Mucosa of gallbladder (tissue), 1 donor: ENCODE measurements at places on chromosomes 1 and 21. TPM values are rescaled to one million over a fixed set of nuclear protein-coding genes. Genes with fewer than 3 reads are reported as not detected.
A peak's percentile ranks its signal among the peaks of the same experiment; 100 is the strongest.

- no peak for DNase-seq
Measured at GRCh38 chr1:228964178-228965089, 229.2 kb downstream of the RHOU start.

DNA sequence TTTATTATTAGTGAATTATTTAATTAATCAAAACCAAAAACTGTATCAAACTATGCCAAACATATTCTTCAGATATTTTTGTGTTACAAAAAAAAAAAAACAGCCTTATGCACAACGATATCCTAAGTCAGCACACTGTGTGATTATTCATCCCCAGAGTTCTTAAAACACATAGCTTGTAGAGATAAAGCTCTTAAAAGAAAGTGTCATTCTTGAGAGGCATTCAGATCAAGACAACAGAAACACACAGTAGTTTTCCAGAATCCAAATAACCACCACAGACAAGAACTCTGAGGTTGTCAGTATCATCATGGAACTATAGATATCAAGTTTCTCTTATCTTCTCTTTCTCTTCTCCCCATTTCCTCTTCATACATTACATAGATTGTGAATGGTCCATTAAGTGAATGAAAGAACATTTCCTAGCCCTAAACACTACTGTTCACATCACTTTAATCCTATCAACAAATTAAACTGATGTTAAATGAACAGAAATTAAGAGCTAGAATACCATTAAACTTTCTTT, 13.5 kb downstream of the ZZZ3 start:
- no peak for DNase-seq

- no peak for DNase-seq
Measured at GRCh38 chr1:186079084-186079684, 295.9 kb downstream of the TPR start.

DNA sequence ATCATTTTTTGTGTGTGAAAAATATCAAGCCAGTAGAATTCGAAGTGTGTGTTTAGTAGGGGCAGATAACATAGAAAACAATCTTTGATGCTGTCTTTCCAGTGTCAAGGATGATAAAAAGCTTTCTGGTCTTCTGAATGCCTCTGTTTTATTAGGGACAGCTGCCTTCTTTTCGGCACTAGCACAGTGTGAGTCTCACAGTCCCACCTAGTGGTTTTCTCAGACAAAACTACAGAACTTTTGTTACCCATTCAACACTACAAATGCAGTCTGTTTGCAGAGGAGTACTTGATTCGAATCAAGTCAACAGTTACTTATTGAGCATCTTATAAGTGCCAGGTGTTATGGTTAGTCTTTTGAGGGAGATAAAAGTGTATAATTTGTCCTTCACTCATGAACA, 30.6 kb upstream of the MCOLN3 start:
- DNase-seq: no peak

DNA sequence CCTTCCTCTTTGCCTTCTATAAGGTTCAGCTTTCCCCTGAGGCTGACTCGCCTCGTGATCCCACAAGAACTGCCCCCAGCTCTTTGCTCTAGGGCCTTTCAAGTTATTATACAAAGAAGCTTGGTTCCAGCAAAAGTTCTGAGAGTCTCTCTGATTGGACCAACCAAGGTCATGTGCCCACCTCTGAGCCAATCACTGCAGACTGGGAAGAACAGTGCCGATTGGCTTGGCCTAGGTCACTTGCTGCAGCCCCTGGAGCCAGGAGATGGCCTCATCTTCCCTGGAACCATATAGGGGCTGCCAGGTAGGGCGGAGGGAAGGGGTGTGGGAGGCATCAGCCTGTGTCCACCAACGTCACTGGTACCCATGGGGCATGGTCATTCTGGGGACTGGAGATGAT, 22.8 kb downstream of the TAS1R2 start:
- no peak for DNase-seq

- no peak for DNase-seq
Measured at GRCh38 chr21:45481977-45482898, 60.0 kb downstream of the SLC19A1 start.

DNA sequence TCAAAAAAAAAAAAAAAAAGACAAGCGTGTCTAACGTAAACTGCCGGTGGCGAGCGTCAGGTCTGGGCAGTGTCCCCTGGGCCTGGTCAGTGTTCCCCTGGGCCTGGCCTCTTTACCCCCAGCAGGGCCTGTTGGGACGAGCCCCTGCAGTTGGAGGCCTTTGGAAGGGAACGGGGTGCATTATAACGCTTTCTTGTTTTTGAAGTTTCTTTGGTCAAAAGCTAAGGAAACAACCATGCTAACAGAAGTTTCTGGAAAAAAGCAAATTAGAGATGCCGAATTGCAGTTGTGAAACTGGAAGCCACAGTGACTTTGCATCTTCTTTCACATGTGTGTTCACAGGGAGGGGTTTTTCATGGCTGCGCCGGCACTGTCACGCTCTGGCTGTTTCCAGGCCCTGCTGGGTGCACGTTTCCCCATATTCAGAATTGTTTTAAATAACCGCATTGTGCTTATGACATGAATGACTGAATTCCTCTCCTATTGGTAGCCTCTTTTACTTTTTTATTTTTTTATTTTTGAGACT, 16.0 kb downstream of the RRP1 start:
- DNase-seq: no peak

DNA sequence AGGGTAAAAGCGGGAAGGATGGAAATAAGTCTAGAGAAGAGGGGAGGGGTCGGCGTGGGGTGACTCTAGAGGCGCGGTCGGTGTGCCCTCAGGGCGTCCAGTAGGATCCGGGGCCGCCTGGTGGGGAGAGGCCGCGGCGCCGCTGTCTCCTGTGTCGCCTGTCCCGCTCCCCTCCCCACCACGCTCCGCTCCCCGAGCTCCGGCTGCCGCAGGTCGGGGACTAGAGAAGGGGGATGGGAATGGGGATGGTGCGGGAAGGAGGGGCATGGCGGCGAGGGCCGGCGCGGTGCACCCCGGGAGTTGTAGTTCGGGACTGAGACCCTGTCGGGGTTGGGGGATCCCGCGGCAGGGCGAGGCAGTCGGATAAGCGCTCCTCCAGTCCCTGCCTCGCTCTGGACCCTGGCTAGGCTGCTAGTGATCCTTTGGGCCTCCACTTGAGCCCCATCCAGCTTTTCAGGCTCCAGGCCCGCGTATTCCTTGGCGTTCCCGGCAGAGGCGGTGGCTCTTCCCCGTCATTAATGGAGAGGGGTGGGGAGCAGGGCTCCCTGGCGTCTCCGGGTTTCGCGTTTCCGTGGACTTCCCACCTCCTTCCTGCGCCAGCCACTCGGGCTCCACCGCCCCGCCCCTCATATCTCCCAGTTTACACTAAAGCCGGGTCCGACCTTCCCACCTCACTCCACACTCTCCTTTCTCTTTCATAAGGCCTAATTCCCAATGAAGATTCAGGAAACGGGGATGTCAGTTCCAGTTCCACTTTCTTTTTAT, at the start of gene ENTREP3:
Gene ENTREP3, minus strand, starts transcription at position 241 of the 765 bp plus-strand sequence. CDS start 606 bp downstream, outside the sequence.
- peak; percentile 87 for DNase-seq

DNAJC28 gene
- total RNA-seq: 2.8 TPM

- DNase-seq: peak; percentile 13
Measured at GRCh38 chr1:200302192-200302920, 107.5 kb downstream of the ZNF281 start.

DNA sequence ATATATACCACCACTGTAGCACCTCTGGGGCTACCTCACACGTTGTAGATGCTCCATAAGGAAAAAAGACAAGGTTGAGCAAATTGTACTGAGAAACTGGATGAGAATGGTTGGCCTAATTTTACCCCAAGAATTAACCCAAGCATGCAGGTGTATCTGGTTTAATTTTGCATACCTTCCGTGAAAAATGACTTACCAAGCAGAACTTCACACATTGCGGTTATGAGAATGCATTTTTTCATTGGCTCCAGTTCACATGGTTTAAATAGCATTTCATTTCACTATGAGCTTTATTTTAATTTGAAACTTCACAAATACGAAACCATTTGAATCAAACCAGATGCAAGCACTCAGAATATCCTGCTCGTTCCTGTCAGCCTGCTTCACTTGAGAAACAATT, 512.2 kb downstream of the LTN1 start:
- no peak for DNase-seq

DNA sequence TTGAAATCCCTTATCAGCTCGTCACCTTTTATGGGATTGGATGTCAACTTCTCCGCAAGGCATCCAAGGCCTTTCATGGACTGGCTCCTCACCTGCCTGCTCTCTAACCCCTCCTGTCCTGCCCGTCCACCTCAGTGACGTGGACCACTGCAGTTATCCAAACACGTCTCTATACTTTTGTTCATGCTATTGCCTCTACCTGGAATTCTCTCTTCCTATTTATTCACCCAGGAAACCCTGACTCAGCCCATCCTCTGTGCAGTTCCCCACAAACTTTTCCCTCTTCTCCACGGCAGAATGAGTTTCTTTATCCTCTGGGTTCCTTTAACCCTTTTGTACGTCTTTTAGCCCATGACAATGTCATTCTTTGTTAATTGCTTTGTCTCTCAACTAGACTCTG, 5.1 kb upstream of the UTP25 start:
- no peak for DNase-seq

GRCh38 chr1:10950316-10951172, 61.9 kb upstream of the TARDBP start:
- no peak for DNase-seq

GRCh38 chr1:67629370-67630075, 55.5 kb upstream of the GADD45A start:
- no peak for DNase-seq

DNA sequence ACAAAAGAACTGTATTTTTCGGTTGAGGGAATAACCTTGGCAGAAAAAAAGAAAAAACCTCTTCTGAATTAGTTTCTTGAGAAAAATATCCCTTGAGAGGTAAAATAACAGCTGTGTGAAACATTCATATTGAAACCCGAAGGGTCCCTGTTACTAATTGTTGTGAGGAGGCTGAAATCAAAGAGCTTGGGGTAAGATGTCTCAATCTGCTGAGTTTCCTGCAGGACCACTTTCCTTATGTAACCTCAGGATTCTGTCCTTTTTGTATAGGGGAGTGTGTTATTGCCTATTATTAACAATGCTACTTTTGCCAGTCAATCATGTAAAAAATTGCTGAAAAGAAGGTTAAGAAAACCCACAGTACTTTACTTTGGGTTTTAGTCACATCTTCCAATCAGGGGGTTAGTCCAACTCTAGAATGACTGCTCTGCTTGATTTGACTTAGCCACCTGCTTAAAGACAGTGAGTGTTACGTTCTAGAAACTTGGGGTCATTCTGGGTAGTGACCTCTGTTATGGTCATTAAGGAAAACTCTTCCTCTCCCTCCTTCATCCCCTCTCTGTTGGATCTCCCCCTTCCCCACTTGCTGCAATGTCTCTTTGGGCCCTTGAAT, 138.8 kb downstream of the GIPC2 start:
- no peak for DNase-seq

DNA sequence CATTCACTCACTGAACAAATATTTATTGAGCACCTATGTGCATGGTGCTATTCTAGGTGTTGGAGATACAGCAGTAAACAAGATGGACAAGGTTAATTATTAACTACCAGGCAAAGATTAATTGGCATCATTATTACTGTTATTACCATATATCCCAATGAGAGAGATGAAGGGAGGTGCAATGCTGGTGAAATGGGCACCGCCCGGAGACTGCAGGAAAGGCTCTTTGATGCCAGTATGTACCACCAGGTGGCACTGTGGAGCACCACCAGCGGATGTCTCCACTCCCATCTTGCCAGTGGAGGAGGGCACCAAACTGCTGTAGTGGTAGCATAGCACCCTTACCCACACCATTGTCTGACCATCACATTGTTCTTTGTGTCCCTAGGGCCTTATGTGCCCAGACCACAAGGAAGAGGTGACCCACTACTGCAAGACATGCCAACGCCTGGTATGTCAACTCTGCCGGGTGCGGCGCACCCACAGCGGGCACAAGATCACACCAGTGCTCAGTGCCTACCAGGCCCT, 3.0 kb downstream of the TRIM46 start:
- peak; percentile 89 for DNase-seq

GRCh38 chr21:33572350-33572749, 16.1 kb downstream of the DONSON start:
- DNase-seq: no peak

- no peak for DNase-seq
Measured at GRCh38 chr1:212396638-212397037, 18.0 kb downstream of the PACC1 start.

SCCPDH gene
- 38.1 TPM for total RNA-seq

MR1 gene
- total RNA-seq: 26.9 TPM

TMOD4 gene
- total RNA-seq: 0.78 TPM

DNA sequence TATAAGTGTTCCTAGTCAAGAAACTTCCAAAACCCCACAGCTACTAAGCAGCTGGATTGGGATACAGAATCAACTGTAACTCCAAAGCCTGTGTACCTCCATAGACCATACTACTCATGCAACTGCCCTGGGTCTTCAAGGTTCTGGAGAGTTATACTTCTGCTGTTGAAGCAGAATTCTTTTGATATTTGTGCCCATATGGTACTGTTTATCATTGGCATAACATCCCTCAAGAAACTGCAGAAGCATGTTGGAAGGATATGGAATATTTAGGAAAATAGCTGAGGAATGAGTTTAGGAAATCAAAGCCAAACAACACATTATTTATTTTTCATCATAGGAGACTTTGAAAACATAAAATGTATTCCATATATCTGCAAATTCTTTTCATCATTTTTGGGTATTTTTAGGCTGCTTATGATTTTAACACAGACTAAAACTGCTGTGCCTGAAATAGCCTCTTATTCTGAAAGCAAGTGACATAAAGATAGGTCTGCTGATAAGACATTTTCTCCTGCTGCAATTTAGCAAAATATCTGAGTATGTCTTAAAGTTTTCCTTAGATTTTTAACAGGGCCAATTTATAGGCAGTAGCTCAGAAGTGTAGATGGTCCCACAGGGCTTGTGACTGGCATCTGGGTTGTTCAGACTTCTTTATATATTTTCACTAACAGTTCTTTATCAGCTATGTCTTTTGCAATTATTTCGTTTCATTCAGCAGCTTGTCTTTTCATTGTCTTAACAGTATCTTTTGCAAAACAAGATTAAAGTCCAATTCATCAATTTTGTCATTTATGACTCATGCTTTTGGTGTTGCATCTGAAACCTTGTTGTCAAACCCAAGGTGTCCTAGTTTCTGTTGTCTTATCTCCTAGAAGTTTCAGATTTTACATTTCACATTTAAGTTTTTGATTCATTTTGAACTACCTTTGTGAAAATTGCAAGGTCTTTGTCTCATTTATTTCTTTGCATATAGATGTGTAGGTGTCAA, 41.1 kb upstream of the ZNF124 start:
- DNase-seq: no peak

GRCh38 chr1:92108631-92109030, 28.5 kb downstream of the BTBD8 start:
- no peak for DNase-seq

DNA sequence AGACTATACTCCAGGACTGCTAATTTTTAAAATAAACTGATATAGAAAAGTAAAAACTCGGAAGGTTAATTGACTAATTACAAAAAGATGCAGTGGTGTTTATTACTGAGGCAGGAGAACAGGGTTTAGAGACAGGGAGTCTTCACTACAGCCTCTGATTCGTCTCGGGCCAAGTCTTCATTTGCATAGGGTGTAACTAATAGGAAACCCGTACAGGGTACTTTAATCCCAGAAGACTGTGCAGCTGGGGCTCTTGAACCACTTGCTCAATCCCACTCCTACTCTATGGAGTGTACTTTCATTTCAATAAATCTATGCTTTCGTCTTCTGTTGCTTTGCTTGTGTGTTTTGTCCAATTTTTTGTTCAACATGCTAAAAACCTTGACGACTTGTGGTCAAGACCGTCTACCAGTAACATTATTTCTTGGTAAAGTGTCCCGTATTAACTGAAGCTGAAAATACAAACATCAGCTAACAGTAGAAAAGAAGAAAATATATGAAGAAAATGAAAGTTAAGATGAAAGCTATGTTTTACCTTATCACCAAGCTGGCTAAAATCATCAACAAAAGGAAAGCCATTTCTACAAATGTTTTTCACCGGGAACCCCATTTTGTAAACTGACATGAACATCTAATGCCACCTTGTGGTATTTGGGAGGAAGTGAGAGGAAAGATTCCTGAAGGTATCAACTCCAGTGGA, 8.0 kb downstream of the SDHB start:
- DNase-seq: no peak
